ENCODE measurements at places on chromosomes 7 and 10. TPM values are rescaled to one million over a fixed set of nuclear protein-coding genes. Genes with fewer than 3 reads are reported as not detected.
A peak's percentile ranks its signal among the peaks of the same experiment; 100 is the strongest.

DNA sequence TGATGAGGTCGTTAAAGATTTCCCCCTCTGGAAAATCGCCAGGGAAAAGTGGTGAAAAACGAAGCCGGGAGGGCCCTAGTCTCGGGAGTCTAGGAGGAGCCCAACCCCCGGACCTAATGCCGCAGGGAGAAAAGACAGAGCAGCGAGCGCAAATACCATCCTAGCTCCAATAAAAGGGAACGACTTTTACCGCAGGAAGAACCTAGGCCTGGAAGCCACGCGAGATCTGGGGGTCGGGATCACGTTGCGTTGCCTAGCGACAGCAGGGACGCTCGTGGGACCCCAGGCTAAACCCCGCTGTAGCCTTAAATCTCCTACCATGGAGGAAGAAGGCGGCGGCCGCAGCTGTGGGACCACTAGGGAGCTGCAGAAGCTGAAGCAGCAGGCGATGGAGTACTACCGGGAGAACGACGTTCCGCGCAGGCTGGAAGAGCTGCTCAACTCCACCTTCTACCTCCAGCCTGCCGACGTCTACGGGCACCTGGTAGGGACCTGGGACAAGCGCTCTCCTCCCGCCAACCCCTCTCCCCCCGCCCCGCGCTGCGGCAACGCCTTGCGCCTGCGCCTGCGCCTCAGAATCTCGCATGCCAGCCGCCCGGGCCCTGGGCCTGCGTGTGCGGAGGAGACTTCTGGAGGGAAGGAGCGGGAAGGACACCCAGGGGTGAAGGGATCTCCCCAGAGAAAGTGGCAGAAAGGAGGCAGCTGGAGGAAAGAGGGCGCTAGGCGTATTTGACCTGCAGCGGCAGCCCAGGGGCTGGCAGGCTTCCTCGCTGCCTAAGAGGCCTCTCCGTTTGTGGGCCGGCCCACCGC, at the start of gene ENO4:
ENO4 (plus strand) TSS at position 252 of the 810 bp plus-strand sequence; CDS start at position 320, 68 bp downstream.
- H3K4me3 ChIP-seq = peak within 1 kb of the TSS; percentile 31
- DNase-seq = no peak
- H3K27me3 ChIP-seq = peaks cover 48% of the 10 kb centered on the region

The ANKRD61 gene
- 0.22 TPM for total RNA-seq

The CTAGE8 gene
- total RNA-seq = 1.6 TPM

The SLF2 gene
- total RNA-seq = 41.3 TPM

Data from activated CD4-positive, alpha-beta T cell treated with anti-CD3 and anti-CD28 coated beads, Interleukin-2, amount 10 ng/mL, durations not matched to agents 7 days and 5 days (primary cell).